ENCODE measurements at places on chromosomes 13 and 19.

DNA sequence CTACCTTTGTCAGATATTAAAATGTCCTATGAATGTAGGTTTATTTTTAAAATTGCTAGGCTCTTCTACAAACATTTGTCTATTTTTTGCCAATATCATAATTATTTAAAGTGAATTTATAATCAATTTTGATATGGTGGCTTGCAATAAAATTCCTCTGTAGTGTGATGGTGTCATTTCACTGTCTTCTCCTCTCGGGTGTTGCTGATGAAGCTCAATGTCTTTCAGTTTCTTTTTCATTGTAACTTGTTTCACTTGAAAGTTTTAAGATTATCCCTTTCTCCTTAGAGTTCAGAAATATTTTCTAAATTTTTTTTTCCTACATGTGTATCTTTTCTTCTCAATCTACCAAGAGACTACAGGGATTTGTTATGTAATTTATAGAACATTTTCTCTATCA lies 267.1 kb upstream of the EDNRB start:
- no peak for DNase-seq

DNA sequence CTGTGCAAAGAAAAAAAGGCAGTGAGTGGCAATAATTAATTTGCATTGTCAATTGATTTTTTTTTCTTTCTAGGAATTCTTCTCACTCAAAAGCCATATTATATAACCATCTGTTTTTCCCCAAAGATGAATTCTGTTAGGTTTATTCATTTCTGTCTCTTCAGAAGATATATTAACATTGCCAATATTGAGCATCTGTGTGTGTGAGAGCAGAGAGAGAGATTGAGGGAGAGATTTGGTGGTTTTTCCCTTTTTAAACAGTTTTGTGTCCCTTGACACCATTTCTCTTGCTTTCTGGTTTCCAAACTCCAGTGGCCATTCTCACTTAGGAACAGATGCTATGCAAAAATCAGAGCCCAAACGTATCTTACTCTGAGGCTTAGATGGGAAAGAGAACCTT lies 112.5 kb downstream of the LACC1 start:
- DNase-seq: no peak

- DNase-seq: no peak
Measured at GRCh38 chr13:28408235-28408848, 86.6 kb downstream of the FLT1 start.

GRCh38 chr19:46985542-46986415 lies 33.9 kb upstream of the NPAS1 start:
- DNase-seq: no peak

DNA sequence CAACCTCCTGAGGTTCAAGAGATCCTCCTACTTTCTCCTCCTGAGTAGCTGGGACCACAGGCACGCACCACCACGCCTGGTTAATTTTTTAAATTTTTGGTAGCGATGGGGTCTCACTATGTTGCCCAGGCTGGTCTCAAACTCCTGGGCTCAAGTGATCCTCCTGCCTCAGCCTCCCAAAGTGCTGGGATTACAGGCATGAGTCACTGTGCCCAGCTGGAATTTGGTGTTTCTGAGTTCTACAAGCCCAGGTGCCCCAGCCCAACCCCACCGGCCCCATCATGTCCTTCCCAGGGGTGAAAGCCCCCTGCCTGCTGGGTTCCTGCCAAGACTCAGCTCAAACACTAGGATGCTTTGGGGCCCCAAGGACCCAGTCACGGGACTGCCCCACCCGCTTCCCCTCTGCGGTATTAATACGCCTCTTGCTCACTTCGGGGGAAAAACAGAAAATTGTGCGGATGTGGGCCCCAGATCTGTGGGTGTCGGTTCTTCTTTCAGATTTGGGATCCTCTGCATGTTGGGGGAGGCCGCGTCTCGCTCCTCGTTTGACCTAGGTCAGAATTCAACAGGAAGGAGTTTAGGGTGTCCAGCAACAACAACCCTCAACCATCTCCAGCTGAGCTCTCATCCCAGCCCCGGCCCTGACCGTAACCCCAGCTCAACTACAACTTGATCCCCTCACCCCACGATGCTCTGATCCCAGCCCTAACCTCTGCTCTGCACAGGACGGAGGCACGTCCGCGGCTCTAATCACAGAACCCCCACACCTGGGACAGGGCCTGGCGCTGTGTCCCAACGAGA lies 3.7 kb upstream of the FCER2 start:
- DNase-seq: peak; percentile 79

- peak; percentile 70 for DNase-seq
Measured at GRCh38 chr19:44800461-44800860, 8.4 kb upstream of the BCAM start.

- peak; percentile 28 for DNase-seq
Measured at GRCh38 chr19:799076-799881, 2.0 kb downstream of the PTBP1 start.

DNA sequence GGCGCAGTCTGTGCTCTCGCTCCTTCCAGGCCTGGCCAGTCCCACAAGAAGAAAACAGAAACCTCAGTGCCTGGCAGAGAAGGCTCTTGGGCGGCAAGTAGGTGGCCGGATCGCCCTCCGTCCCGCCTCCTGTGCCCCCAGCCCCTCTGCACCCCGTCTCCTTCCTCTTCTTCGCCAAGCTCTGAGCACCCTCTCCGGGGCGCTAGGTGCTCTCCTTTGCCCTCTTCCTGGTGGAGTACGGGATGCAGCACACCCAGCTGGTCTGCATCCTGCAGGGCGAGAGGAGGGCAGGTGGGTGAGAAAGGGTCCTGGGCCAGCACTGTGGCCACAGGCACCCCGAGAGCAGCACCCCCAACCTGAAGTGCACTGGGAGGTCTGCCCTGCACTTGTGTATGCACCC lies 17.3 kb downstream of the C13orf46 start:
- no peak for DNase-seq

DNA sequence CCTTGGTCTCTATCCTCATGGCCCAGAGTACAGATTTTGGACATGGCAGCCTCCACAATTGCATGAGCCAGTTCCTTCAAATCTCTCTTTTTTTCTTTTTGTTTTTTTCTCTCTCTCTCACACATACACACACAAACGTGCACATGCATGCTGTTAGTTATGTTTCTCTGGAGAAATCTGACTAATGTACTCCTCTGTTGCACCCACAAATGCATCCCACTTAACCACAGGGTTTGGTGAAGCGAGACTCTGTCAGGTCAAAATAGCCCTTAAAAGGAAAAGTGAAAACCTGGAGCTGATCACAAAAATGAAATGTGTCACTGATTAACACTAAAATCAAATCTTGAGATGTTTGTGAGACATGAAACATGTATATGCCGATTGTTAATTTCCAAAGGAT lies 374.6 kb upstream of the ARGLU1 start:
- no peak for DNase-seq

DNA sequence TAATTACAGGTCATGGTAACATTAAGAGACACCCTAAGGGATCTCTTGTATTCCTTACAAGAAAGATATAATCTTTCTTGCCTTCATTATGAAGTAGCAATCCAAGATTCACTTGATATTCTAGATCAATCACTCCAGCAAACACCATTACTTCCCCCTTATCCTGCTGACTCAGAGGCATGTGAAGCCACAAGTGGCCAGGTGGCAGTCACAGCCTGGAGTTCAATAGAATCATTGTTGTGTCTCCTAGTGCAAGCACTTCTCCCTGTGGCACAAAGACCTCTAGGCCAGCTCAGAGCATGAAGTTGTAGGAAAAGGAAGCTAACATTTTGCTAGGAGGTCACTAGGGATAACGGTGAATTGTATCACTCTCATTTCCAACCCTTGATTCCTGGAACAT lies 864.3 kb upstream of the ATXN8OS start:
- DNase-seq: no peak

GRCh38 chr19:1624458-1624857 lies 19.2 kb upstream of the UQCR11 start:
- peak; percentile 25 for DNase-seq

GRCh38 chr19:46984077-46985010 lies 35.3 kb upstream of the NPAS1 start:
- DNase-seq: no peak

GRCh38 chr13:23497191-23497590 lies 63.7 kb upstream of the SACS start:
- no peak for DNase-seq

DNA sequence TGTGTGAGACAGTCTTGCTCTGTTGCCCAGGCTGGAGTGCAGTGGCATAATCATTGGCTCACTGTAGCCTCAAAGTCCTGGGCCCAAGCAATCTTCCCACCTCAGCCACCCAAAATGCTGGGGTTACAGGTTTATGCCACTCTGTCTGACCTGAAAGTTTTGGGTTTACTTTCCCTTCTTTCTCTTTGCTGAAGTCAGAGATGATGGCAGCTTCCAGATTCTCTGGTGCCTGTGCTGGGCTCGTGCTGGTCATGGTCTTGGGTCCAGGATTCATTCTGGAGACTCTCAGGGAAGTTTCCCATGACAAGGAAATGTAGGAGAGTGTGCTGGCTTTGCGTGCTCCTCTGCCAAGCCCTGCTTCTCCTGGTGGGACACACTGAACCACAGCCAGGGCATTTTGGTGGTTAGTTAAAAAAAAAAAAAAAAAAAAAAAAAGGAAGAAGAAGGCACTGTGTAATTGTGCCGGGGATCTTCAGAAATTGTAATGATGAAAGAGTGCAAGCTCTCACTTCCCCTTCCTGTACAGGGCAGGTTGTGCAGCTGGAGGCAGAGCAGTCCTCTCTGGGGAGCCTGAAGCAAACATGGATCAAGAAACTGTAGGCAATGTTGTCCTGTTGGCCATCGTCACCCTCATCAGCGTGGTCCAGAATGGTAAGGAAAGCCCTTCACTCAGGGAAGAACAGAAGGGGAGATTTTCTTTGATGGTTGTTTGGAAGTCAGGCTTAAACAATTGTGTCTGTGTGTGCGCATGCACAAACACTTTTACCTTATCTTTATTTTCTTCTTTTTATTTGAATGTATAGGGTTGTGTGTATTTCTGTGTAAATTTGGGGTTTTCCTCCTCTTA lies at the start of gene ALOX5AP:
Gene ALOX5AP, plus strand, starts transcription at position 519 of the 847 bp plus-strand sequence. Its CDS starts 63 bp downstream, at position 582.
- DNase-seq: peak; percentile 8
